MM.1S (cell line): ENCODE measurements at places on chromosomes 12 and 14.

- DNase-seq, result no peak
Measured at GRCh38 chr12:10737249-10737648, 14.1 kb upstream of the YBX3 start.

- DNase-seq, result no peak
Measured at GRCh38 chr12:128724468-128725046, 99.2 kb downstream of the SLC15A4 start.

DNA sequence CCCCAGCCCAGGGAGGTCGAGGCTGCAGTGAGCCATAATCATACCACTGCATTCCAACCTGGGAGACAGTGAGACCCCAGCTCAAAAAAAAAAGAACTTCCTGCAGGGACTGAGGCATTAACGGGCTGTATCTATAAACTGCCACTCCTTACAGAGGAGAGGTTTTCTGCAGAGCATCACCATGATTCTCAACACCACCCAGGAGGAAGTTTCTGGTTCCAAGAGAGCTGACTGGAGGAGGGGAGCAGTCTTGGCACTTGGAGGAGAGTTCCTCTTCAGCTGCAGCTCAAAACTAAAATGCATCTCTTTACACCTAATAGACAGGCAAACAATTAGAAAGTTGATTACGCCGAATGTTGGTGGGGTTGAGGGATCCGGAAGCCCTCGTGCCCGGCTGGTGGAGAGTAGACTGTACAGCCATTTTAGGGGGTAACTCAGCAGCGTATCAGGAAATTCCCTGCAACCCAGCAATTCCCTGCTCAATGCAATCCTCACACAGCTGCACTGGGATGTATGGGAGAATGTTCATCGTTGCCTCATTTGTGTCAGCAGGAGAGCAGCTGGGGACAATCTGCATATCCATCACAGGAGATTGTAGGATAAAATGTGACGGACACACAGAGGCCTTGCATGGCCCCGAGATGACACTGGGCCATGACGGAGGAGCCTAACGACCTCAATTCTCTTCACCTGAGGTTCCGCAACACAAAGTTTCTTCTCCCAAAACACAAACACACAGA, 36.6 kb downstream of the ACTN1 start:
- DNase-seq, result no peak

DNA sequence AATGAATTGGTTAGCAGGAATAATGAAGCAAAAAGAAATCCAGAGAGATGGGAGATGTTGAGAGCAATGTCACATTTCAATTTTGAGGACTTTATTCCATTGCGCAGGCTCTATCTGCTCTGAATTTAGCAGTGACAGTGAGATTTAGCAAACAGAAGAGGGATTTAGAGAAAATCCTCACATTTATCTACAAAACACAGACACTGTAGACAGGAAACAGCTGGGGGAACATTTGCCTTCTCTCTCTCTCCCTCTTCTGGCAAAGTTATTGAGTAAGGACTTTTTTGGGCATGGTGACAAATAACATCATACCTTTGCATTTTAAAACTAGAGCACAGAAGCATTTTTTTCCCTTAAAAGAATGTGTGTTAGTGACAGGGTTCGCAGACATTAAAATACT, at the start of gene IGF1:
IGF1 (minus strand) TSS at position 158 of the 400 bp plus-strand sequence. CDS start 182 bp downstream, outside the sequence.
- DNase-seq, result peak; percentile 61

DNA sequence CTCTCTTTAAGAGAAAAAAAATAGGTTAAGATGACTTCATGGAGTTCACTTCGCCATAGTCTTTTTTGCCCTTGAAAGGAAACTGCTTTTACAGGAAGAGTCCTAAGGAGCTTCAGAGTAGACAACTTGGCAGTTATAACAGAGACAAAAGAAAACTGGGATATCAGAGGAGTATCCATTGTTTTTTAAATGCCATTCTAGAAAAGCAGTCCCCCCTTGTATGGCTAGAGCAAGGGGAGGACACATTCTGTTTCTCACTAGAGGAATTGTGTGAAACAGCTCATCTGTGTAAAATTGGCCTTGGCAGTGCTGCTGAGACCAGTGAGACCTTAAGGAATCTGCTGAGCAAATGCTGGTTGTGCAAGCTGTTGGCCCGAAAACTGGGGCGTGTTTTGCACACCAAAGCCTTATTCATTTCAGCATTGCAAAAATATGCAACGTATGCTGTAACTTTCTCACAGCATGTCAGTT, 128.0 kb downstream of the GPR135 start:
- DNase-seq, result no peak

- DNase-seq, result no peak
Measured at GRCh38 chr12:115072712-115073111, 388.7 kb upstream of the TBX3 start.

GRCh38 chr14:70266157-70266556, 77.4 kb upstream of the SLC8A3 start:
- DNase-seq, result no peak

DNA sequence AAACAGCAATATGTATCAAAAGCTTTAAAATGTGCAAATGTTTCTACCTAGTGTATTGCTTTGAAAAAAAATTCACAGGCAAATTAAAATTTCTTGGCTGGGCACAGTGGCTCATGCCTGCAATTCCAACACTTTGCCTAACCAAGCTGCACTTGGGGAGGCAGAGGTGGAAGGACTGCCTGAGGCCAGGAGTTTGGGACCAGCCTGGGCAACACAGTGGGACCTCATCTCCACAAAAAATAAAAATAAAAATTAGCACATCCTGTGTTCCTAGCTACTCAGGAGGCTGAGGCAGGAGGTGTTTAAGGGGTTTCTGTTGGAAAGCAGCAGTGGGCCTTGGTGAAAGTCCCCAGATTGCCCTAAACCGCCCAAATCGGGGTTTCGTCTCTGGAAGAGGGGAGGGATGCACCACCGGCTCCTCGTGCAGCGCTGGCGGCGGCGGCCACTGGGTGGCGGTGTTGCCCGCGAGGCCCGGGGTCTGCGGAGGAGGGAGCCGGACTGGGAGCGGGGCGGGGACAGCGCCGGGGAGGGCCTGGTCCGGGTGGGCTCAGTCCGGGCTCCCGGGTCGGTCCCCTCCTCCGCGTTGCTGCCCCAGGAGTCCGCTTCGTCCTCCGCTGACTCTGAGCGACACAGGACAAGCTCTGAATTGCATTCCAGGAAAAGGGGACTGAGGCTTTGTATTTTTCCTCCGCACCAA, 265.6 kb downstream of the AACS start:
- peak; percentile 23 for DNase-seq

DNA sequence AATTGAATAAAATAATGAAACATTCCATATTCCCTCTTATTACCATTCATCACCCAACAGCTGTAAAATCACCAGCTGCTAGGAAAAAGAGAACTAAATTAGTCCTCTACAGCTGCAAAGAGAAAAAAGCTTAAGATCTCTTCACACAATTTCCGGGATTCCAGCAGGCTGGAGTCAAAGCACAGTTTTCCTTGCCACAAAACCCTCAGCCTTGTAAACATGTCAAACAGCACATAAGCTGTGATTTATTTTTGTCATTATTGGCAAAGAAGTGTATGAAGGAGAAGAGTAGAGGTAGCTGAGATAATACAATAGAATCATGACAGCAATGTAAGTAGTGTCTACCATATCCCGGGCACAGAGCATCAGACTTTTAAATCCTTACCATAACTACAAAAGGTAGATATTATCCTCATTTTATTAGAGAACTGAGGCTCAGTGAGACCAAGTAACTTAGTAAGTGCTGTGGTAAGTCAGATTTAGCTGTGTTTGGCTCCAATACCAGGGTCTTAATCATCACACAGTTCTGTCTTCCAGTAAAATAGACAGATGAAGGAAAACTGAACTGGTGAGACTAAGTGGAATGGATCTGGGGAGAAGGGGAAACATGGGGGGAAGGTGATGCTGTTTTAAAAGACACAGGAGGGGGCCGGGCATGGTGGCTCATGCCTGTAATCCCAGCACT, 57.3 kb downstream of the NTN4 start:
- no peak for DNase-seq

- no peak for DNase-seq
Measured at GRCh38 chr12:100758083-100758482, 36.5 kb upstream of the ANO4 start.

GRCh38 chr14:24123424-24124417, 6.7 kb upstream of the FITM1 start:
- no peak for DNase-seq

DNA sequence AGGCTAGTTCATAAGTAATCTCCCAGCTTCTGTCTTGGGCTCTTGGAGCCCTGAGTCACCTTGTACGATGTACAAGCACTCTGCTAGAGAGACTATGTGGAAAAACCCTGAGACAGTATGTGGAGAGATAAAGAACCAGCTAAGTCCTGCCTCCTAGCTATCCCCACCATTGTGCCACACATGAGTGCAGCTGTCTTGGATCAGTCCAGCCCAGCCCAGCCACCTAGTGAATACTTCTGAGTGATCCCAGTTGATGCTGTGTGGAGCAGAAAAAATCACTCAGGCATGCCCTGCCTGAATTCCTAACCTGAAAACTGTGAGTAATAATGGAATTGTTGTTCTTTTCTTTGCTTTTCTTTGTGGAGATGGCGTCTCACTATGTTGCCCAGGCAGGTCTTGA, 5.1 kb upstream of the SERPINA6 start:
- no peak for DNase-seq

DNA sequence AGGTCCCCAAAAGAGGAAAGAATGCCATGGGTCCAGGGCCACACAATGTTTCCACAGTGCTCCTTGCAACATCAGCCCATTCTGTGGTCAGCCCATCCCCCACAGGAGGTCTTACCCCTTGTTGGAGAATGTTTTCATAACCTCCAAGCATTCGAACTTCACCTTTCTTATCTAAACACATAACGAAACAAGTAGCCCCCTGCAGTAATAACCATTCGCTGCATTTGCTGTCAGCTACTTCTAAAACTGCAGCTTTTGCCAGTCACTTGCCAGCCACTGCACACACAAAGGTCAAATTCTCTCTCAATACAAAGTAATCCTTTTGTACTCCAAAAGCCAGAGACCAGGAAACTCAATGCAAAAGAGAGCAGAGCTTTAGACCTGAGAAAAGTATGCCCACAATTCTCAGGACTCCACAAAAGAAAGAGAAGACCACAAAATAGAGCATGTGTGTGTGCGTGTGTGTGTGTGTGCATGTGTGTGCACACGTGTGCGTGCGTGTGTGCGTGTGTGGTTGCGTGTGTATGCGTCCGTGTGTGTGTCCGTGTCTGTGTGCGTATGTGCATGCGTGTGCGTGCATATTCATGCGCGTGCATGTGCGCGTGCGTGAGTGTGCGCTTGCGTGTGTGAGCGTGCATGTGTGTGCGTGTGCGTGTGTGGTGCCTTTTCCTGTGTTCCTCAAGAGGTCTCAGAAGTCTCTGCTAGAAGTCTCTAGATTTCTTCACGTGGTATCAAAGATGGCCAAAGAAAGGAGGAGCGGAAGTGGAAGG, 31.7 kb upstream of the NINJ2 start:
- no peak for DNase-seq

DNA sequence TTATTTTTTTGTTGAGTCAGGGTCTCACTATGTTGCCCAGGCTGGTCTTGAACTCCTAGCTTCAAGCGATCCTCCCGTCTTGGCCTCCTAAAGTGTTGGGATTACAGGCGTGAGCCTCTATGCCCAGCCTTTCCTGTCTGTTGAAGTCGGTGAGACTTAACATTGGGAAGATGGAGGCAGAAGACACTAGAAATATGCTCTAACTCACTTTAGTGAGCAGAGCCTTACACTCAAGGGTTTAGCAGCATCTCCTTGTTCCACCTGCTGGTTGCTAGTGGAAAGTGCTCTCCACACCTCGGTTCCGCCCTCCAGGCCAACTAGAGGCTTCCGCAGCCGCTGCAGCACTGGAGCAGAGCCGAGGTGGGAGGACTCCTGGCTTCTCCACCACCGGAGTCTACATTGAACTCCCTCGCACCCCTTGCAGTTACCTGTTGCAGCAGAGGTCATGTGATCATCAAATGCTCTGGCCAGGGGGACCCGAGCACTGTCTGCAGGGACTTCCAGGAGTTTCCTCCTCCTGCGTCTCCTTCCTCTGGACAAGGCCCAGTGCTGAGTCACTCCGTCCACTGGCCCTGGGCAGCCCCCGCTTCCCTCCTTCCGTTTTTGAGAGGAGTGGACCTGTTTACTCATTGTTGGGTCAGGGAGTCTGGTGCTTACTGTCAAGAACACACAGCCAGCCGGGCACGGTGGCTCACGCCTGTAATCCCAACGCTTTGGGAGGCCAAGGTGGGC, 9.4 kb upstream of the HVCN1 start:
- DNase-seq, result peak; percentile 71

DNA sequence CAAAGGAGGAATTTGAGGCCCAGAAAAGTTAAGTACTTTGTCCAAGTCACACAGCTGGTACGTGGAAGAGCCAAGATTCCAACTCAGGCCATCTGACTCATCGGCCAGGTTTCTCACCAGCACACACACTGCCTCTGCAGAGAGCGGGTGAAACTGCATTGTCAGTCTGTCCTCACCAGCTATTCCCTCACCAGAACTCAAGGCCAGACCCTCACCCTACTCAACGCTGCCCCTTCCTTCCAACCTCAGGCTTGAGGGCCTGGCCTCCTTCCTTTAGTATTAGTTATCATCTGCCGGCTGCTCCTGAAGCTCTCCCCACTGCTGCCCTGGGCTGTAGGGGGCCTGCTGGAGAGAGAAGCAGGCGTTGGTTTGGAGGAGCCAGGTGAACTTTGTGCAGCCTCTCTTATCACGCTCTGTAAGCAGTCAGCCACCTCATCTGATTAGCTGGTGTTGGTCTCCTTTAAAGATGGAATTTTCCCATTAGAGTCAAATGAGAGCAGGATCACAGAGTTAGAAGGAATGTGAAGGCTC, 16.6 kb upstream of the PLEK2 start:
- DNase-seq, result no peak

GRCh38 chr12:42958291-42958674, 368.7 kb upstream of the PRICKLE1 start:
- DNase-seq, result no peak

DNA sequence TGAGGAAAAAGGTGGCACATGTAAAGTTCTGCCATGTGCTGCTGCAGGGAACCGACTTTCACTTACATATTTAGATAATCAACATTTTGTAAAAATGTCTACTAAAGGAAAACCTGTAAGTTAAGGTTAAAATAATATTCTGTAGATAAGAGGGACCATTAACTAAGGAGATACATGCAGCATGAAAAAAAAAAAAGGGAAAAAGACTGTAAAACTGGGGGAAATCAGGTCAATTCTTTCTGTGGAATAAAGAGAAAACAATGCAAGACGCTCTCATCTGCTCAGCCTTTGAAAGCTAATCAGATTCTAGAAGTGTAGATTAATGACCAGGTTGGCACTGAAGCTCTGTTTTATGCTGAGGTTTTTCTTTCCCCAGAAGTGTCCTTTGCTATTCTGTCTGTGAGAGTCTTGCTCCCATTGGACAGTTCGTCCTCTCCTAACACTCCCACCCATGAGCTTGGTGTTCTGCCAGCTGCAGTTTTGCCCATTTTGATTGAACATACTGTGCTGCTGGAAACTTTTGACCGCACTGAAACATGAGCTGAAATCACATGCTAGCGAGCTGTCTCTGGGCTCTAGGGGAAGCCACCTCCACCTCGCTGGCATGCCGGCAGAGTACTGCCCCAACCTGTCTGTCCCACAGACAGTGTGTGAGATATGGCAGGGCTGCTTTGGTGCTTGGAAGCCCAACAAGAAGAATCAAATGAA, 39.7 kb downstream of the PPTC7 start:
- peak; percentile 53 for DNase-seq

DNA sequence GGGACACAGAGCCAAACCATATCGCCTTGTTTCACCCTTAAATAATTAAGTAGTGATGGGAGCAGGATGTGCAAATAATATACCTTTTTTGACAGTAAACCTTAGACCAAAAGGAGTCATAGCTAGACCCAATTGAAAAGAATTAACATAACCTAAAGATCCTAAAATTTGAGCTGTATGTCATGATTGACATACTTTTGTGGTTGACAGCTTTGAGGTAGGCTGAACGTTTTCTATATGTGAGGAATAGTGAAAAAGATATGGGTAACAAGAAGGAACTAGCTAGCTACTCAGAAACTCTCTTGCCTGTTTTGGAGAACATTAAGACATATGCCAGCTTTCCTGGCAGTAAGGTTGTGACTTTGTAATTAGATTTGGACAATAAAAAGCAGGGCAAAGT, 320.6 kb downstream of the KCNC2 start:
- no peak for DNase-seq
